Activated gamma-delta T cell treated with Interleukin-2 at 50 U/mL for 16 hours (primary cell): ENCODE measurements at places on chromosomes 6 and 20.

DNA sequence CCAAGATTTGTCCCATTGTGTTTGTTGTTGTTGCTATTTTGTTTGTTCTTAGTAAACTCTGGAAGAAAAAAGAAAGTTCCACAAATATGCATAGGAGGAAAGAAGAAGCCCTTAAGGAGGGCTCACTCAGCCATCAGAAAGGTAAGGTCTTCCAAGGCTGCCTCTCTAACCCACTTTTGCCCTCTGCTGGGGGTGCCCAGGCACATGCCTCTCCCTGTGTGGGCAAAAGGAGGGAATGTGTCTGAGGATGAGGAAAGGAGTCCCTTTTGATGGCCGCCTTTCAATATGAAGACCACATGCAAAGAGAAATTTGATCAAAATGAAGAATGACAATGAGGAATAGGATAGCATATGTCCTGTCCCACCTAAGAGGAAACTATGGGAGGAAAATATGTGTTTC lies 248.2 kb upstream of the POU3F2 start:
- no peak for DNase-seq

GRCh38 chr6:9499709-9500108 lies 915.2 kb downstream of the TFAP2A start:
- no peak for DNase-seq

- DNase-seq, result no peak
These were observed 44.1 kb downstream of the SCP2D1 start for GRCh38 chr20:18857640-18858039.

DNA sequence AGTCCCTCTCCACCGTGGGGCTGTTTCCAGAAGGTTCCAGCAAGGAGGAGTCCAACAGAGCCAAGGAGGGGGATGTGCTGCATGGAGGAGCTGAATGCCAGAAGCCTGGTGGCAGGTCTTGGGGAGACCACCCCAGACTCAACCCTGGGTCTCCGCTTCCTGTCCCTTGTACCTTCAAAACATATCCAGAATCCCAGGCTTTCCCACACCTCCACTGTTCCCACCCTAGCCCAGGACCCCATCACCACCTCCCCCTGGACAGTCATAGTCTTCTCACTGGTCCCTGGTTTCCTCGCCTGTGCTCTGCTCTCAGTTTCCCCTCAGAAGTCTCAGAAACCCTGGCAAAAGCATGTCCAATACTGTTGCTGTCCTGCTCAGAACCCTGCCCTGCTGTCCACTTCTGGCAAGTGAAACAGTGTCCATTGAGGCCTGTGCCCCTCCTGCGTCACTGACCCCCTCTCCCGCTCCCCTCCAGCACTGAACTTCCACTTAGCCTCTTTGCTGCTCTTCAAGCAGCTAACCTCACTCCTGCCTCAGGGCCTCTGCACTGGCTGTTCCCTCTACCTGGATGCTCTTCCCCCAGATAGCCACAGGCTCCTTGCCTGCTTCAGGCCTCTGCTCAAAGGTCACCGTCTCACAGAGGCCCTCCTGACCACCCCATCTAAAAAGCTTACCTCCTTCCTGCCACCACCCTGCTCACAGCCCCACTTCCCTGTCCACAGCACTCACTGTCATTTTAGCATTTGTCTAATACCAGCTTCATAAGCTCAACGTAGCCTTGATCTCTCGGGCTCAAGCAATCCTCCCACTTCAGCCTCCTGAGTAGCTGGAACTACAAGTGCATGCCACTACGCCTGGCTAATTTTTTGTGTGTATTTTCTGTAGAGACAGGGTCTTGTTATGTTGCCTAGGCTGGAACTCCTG lies 169.2 kb downstream of the GRM4 start:
- no peak for DNase-seq

DNA sequence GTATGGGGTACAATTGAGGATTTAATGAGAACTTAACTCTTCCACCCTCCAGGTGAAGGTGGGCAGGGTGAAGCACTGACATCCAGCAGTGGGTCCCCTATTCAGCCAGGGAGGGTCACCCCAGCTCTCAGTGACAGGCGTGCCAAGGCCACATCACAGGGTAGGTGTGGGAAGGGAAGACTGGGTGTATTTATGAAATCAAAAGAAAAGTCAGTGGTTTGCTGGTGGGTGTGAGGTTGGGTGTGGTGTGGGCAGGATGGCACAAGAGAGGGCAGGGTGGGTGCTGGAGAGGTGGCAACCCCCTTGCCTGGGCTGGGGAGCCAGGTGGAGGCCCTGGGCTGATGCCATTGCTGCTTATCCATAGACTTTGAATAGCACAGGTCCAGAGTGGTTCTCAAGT lies 16.6 kb downstream of the SYNDIG1 start:
- no peak for DNase-seq

- no peak for DNase-seq
These were observed 55.0 kb downstream of the CDKAL1 start for GRCh38 chr6:20589266-20589665.

DNA sequence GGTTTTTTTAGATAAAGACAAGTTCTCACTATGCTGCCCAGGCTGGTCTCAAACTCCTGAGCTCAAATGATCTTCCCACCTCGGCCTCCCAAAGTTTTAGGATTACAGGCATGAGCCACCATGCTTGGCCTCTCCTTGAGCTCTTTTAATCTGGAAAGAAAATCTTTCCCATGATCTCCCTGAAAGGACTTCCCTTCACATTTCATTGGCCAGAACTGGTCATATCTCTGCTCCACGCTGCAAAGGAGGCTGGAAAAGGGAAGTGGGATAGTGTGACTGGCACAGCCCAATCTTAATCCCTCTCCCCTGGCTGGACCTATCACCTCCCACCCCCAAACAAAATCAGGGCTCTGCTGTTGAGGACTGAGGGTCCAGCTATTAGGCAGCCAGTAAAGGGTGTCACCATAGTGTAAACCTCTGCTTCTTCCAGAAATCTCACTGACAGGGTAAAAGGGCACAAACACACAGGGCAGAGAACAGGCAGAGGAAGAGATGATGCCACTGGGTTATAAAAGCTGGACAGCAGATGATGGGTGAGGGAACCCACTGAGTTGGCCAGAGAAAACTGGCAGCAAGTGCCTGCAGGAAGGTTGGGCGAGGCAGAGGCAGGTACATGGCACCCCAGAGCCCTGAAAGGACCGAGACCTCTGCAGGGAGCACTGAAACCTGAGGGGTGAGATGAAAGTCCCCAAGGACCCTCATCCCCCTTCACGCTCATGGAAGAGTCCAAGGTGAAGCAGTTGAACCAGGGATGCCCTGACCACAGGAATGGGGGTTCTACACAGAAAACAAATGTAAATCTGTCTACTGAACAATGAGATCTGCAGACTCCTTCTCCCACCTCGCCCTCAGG lies 83.1 kb upstream of the PTPN1 start:
- DNase-seq, result no peak
